ENCODE measurements at places on chromosomes 16 and 17.

DNA sequence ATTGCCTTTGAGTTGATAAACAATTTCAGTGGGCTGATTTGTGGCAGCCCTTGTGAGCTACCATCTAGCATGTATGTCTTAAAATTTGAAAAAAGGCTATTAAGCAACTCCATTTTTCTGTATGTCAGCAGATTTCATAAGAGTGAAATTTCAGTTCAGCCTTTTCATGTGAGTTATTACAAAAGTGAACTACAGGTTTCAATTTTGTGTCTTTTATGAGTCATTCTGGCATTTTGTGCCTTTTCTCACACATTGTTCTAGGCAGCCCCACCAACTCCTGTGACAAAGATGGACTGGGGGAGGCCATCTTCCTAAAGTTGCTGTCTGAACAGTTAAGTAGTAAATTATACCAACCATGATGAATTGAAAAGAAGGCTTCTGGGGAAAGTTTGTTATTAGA lies 52.1 kb downstream of the USP10 start:
- DNase-seq: no peak

DNA sequence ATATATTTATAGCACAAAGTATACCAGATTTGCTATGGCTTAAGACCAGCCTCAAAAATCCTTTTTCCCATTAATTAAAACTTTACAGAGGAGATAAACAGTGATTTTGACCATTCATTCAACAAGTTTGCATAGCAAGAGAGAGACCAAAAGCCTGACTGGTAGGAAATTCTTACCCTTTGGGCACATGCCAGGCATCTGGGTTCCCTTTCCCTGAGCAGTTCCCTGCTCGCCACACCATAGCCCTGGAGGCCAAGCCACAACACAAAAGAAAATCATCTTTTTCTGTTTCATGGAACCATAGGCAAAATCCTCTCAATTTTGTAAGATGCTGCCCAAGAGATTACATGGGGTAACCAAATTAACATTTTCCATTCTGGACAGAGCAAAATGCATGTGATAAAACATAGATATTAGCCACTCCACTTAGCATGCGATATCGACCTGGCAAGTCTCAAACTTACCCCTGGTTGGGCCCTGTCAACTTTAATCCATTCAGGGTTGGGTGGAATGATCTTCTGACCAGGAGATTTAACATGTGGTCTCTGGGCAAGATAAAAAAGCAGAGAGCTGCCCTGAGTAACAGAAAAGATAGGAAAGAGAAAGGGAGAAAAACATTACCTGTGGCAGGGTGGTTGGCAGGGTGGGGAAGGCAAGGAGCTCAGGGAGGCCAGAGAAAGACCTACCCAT lies 57.6 kb upstream of the B4GALNT2 start:
- DNase-seq: no peak

- DNase-seq: no peak
Measured at GRCh38 chr17:16304830-16305229, 48.4 kb downstream of the CENPV start.

- no peak for DNase-seq
Measured at GRCh38 chr16:78284326-78284725, 184.9 kb downstream of the WWOX start.

DNA sequence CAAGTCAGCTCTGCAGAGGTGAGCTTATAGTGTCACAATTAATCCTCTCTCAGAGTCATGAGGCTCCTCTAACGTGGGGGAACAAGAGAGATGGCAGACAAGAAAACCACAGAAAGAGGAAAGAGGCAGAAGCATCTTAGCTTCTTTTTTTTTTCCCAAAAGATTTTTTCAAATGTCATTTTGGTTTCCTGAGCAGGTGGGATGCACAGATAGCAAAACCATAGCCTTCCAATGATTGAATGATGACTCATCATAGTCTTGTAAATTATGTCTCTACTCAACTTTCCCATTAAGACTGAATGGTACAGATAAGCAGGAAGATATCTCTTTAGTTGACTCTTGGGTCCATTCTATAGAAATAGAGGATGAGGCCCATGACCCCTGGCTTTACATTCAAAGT lies 162.8 kb upstream of the ZFHX3 start:
- DNase-seq: no peak

GRCh38 chr16:26735521-26735920 lies 331.2 kb upstream of the C16orf82 start:
- DNase-seq: no peak

GRCh38 chr16:1859650-1860049 lies 12.3 kb downstream of the MEIOB start:
- no peak for DNase-seq

DNA sequence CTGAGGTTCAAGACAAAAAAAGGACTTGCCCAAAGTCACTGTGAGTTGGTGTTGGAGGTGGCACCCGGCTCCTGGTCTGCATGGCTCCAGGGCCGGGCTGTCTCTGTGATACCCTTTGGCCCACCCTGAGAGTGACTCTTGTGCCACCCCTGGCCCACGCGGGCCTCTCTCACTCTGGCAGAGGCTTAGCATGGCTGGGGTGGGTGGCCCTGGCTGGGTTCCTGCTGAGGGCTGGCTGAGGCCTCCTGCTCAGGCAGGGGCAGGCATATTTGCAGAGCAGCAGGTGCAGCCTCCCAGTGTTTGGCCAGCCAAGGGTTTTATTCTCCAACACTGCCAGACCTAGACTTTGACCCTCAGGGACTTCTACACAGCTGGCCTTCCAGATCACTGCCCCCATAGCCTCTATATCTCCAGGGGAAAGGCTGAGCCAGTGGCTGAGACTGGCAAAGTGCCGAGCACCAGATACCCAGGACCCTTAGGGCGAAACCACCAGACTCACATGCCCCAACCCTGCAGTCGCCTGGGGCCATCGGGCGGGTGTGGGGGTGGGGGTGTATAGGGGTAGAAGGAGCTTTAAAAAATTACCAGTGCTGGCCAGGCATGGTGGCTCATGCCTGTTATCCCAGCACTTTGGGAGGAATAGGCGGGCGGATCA lies 21.5 kb upstream of the ADGRG1 start:
- no peak for DNase-seq

- DNase-seq: no peak
Measured at GRCh38 chr17:38560503-38561318, 45.0 kb downstream of the SRCIN1 start.

GRCh38 chr16:77227745-77228144 lies 28.5 kb downstream of the SYCE1L start:
- DNase-seq: no peak

- peak; percentile 2 for DNase-seq
Measured at GRCh38 chr17:72726936-72727335, 365.6 kb downstream of the SLC39A11 start.

DNA sequence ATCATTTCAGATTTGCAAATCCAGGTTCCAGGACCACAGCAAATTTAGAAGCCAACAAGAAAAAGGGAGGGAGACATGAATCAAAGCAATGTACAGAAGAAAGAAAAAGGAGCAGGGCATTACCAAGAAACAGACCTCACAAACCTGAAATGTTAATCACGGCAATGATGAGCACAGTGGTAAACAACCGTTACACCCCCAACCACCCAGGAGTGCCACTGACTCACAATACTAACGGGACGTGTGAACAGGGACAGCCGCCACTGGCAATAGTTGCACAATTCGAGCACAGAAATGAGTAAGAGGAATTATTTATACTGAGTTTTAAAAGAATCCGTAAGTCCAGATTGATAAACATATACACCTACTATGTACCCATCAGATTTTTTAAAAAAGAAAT lies 13.8 kb downstream of the USP22 start:
- DNase-seq: no peak

DNA sequence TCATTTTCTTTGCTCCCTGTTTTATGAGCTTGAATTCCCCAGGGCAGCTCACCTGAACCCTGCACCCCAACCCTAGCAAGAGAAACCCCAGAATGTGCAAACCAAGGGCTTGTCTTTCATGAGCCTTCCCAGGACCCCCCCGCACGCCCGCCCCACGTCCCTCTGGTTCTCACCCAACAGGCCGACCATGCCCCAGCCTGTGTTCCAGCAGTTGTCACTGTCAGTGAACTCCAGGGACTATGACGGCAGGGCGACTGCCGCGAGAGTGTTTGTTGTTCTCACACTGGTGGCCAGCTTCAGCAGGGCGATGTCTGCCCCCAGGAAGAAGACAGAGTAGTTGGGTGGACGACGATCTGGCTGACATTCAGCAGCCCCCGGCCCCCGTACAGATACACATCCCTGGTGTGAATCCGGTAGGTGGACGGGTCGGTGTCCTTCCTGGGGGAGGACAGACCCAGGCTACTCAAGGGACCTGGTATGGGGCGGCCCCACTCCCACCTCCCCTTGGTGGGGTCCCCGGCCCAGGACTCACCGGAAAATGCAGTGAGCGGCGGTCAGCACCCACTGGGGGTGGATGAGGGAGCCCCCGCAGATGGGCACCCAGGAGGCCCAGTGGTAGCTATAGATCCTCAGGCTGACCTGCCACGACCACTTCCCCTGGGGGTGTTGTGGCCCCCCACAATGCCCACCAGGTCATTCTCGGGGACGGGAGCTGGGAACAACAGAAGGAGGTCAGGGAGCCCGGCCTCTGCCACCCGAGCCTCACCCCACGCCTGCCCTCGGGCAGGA lies 20.1 kb downstream of the TPSD1 start:
- no peak for DNase-seq

DNA sequence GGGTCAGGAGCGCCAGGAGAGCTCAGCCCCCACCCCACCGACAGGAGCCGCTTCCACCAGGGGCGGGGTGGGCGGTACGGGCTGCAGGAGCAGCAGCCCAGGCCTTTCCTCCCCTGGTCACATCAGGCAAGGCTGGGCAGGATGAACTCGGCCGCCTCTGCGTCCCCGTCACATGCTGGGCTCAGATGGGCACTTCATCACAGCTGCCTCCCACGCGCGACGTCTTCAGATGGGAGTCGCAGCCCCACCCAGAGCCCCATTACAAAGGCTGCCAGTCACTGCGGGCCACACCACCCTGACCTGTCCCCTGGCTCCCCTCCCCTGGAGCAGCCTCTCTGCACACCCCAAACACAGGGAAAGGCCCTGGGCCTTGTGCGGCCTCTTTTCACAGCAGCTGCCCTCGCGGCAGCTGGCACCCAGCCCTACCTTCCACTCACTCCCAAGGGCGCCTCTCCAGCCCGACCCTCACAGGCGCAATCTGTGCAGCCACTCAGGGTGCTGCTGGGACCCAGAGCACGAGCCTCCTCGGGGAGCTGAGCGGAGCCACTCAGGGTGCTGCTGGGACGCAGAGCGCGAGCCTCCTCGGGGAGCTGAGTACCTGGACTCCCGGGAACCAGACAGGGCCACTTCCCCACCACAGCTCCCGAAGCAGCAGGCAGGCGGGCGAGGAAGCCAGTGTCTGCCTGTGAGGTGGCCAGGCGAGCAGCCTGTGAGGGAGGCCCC lies 4.7 kb downstream of the ZNF598 start:
- no peak for DNase-seq

DNA sequence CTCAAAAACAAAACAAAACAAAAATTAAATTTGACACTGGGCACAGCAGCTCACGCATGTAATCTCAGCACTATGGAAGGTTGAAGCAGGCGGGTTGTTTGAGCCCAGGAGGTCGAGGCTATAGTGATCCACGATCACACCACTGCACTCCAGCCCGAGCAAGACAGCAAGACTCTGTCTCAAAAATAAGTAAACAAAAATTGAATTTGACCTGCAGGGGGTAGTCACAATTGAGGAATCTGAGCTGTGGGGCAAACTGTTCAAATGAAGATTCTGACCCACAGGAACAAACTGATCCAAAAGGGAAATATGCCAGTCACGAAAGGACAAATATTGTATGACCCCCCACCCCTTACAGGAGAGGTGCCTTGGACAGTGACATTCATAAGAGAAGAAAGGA lies 29.8 kb downstream of the ANKRD11 start:
- no peak for DNase-seq

DNA sequence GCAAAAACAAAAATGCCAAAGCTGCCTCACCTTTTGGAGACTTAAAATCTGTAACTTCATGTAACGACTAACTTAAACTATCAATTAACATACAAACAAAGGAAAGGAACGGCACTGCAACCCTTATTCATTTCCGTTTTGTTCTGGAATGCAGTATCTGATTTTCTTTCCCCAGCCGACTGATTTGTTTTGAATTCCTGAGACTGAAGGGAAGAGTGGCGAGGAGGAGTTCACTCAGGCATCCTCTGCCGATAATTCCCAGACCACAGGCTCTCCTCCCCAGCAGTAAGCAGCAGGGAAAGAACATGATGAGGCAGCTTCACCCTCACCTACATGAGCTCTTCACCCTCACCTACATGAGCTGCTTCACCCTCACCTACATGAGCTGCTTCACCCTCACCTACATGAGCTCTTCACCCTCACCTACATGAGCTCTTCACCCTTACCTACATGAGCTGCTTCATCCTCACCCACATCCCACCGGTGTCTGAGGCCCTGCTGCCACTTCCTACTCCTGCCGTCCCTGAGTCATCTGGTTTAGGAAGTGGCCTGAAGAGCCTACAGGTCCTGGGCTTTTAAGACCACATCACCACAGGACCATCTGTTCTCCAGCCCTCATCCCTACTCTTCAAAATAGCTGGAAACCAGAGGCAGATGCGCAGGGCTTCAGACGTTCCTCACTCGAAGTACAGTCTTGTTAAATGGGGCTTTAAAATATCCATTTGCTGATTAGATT lies 168.0 kb upstream of the RPH3AL start:
- no peak for DNase-seq

- DNase-seq: no peak
Measured at GRCh38 chr16:50367777-50368409, 895 bp downstream of the BRD7 start.

DNA sequence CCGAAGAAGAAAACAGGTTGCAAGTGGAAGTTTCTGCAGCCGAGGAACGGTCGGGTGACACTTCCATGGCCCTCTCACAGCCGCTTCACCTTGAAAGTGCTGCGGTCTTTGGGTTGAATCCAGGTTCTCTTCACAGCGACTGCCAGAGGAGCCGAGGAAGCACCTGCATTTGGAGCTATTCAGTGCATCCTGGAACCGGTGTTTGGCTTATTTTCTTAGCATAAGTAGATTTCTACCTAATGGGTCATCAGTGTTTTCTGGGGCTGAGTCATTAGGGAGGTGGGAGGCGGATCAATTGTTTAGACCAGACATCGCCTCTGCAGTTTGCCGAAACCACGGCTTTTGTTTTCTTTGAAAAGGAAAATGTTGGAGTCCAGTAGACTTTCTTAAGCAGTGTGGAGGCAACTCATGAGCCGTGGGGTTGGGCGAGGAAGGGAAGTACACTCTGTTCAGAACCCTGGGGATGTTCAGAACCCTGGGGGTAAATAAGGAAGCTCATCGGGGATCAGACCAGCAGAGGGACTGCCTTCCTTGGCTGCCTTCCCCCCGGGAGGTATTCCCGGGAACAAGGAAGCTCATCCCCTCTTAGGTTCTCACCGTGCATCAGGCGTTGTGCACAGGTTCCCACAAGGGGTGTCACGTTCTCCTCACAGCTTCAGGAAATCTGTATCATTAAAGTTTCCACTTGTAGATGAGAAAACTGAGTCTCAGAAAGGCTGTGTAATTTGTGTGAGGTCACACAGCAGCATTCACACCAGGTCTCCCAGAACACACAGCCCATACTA lies 361.5 kb downstream of the SNX29 start:
- no peak for DNase-seq

GRCh38 chr17:41658846-41659245 lies 29.8 kb upstream of the EIF1 start:
- no peak for DNase-seq

- no peak for DNase-seq
Measured at GRCh38 chr16:23334457-23334853, 32.4 kb downstream of the SCNN1B start.

Measured in effector CD4-positive, alpha-beta T cell (primary cell).